NCI-H2081 treated with DMSO at 0.1 percent for 48 hours (cell line): ENCODE measurements at places on chromosomes 2 and 18.

DNA sequence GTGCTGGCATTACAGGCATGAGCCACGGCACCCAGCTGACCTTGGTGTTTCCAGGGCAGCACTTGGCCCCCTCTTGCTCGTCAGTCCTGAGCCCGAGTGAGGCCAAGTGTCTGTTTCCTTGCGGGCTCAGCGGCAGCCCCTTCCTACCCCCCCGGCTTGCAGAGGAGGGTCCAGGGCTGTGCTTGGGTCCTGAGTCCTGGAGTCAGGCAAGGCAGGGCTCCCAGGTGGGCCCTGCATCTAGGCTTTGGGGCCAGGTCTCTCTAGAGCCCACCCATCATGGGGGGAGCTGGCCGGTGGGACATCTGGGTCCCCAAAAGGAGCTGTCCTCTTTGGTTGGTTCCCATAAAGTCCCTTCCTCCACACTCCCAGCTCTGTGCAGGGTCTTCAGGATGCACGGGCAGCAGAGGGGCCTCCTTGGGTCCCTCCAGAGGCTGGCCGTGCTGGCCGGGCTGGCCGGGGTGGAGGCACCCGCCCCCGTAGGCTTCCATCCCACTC lies 63.7 kb upstream of the HPCAL1 start:
- no peak for DNase-seq

GRCh38 chr2:68151037-68151436 lies 6.7 kb upstream of the PNO1 start:
- DNase-seq, result no peak

DNA sequence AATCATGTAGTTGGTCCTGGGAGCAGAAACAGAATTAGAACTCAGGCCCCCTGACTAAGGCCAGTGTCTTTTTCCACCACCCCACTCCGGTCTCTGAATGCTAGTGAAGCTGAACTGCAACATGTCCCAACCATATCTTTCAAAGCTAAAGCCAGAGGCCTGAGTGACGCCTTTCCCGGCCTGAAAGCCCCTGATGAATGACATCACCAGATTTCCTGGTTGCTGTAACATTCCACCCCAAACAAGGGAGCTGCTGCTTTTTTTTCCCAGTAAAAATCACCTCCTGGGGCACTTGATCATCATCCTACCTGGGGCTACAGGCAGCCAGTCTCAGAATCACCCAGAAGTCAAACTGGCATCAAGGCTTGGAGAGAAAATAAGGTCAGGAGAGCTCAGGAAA lies 162.7 kb downstream of the ARL4C start:
- no peak for DNase-seq

- no peak for DNase-seq
These were observed 191.3 kb upstream of the KCNJ3 start for GRCh38 chr2:154507186-154507585.

- no peak for DNase-seq
These were observed 61.3 kb downstream of the ATL2 start for GRCh38 chr2:38315707-38316333.

- DNase-seq, result no peak
These were observed 756 bp upstream of the OST4 start for GRCh38 chr2:27071990-27072830.

GRCh38 chr2:111938392-111938791 lies 40.0 kb downstream of the MERTK start:
- no peak for DNase-seq

DNA sequence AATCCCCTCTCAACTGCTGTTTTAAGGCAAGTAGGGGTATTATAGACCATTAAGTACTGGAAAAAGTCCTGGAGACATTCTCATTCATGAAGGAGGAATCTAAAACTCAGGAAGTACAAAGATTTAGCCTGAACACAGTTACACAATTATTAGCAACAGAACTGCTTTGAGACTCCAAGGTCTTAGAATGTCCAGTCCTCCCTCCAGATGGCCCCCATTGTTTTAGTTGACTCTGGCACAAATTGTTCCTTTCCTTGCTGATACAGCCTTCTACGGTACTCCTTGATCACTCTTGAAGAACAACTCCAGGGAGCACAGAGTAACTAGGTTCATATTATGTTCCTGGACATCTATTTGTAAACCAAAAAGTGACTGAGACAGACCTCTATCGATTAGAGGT lies 210.1 kb upstream of the RND3 start:
- DNase-seq, result no peak
